Stimulated activated CD8-positive, alpha-beta memory T cell treated with anti-CD3 and anti-CD28 coated beads, Interleukin-12 subunit alpha, Interleukin-12 subunit beta, amount 100 ng/mL, for 1 hour (primary cell): ENCODE measurements at places on chromosomes 6 and 20.

GRCh38 chr6:136552054-136552453, 1.8 kb upstream of the MAP7 start:
- no peak for DNase-seq

- no peak for DNase-seq
These were observed 2.4 kb downstream of the COL20A1 start for GRCh38 chr20:63295422-63295821.

GRCh38 chr6:159590835-159591234, 102.2 kb downstream of the SOD2 start:
- no peak for DNase-seq

- DNase-seq: no peak
These were observed 187.7 kb downstream of the UST start for GRCh38 chr6:148934539-148934938.
